ENCODE measurements at places on chromosomes 3 and 15.

DNA sequence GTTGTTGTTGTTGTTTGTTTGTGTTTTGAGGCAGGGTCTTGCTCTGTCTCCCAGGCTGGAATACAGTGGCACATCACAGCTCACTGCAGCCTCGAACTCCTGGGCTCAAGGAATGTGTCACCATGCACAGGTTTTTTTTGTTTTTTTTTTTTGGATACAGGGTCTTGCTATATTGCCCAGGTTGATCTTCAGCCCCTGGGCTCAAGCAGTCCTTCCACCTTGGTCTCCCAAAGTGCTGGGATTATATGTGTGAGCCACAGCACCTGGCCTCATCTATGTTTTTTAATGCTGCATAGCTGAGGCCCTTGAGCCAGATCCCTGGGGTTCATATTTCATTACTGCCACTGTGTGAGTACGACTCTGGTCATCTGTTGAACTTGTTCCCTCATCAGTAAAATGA is 352.6 kb downstream of the FEZF2 start:
- no peak for DNase-seq

- DNase-seq: no peak
These were observed 15.0 kb downstream of the CEP152 start for GRCh38 chr15:48795901-48796300.

- no peak for DNase-seq
These were observed 5.5 kb downstream of the XXYLT1 start for GRCh38 chr3:195265363-195265976.

DNA sequence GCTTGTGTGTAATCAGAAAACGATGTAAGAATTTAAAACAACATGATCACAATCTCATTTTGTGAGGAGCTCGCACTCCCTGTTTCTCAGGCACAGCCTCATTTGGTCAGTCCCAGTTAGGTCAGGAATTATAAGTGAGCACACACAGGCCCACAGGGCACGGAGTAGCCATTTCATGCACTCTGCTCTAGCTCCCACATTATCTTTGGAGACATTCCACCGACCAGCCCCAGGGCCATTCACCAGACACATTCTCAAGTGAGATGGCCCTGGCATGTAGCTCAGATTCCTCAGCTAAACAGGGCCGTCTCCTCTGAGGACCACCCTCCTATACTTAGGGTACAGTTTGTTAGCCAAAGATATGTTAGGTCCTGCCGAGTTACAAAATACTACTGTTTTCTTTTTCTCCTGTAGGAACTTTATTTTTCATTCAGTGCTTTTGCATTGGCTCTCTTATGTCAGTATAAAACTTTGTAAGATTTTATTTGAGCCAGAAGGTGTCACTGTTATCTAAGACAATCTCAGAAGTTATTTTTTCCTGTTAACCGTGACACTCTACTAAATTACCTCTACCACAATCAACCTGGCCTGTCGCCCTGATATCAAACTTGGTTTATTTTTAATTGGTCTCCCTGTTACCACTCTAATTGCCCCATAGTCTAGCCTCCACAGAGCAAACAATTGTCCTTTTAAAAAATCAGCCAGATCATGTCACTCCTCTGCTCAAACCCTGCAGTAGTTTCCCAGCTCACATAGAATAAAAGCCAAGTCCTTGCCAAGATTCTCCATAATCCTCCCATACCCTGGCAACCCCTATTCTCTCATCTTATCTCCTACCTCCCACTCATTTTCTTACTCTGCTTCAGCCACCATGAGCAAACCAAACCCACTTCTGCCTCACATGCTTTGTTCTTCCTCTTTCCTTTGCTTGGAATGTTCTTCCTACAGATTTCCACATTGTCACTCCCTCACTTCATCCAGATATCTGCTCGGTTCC is 105.7 kb downstream of the PPP2R3A start:
- DNase-seq: no peak

DNA sequence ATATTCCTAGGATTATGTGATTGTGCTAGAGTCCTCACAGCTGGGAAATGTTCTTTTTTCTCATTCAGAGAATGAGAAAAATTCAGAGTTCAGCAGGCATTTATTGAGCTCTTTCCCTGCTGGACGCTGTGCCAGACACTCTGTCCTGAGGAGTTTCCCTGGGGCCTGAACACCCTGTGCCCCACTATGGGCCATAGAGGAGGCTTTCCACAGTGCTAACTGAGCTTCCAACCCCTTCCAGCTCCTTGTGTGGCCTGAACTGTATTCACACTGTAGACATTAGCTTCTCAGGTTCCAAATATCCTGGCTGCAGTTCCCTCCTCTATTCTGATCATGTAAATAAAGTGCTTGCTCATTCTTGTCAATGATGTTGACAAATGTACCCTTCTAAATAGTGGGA is 10.0 kb downstream of the ABHD2 start:
- DNase-seq: no peak

DNA sequence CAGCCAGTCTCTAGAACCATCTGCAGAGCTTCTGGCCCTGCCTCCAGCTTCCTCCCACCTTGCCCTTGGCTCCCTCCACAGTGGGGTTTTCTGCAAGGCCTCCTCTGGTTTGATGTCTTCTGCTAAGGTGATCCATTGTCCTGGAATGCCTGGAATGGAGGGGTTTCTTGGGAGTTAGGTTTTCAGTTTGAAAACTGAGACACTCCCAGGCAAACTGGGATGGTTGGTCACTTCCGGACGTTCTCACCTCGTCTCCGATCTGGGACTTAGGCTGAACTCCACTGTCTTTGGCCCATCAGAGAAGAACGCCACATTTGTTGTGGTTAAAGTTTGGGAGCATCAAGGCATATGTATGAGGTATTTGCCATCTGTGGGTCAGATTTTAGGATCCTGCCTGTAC is 77.4 kb upstream of the KLHL25 start:
- no peak for DNase-seq

DNA sequence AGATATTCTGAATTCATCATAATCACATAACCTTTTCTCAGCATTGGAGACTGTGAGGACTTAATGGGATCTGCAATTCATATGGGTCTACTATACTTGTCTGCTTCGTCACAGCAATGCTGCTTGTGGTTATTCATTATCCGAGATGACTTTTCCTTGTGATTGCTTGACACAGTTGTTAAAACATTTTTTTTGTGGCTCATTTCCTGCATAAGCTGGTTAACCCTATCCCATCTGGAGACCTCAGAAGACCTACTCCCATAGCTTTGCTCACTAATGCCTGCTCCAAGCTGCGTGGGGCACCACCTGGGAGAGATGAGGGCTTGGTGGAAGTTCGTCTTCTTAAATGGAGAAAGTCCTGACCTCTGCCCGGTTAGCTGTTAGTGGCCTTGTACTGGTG is 360.8 kb downstream of the CHST2 start:
- no peak for DNase-seq
